ENCODE measurements at places on chromosomes 12 and 14.

DNA sequence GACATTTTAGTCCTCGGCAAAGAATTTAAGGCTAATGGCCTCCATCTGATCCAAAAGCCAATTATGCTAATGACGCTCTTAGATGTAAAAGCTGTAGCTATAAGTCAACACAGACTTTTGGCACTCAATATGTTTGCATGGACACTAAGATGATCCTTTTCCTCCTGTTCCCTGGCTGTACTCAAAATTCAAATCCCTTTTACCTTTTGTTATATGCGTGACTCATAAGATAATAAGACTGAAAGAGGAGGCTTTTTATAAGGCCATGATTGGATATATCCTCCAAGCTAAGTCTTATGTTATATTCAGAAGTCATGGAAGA lies 89.8 kb downstream of the PDZRN4 start:
- no peak for DNase-seq

DNA sequence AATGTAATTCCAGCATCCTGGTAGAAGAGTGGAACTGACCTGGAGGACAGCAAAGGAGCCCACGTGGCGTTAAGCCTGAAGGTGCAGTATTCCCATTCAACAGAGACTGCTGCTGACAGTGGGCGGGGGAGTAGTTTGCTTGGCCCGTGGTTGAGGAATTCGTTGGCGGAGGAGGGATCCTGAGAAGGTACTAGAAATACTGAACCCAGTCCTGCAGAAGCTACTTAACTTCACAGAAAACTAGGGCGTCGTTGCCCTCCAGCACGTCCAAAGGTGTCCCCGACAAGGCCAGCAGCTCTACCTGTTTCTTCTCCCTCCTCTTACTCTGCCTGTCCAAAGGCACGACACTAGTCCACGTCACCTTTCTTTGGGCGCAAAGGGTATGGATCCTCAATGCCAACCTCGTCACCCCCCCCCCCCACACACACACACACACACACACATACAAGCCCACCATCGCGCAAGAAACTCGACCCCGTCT lies 303 bp downstream of the PUS7L start:
- DNase-seq = peak; percentile 61

DNA sequence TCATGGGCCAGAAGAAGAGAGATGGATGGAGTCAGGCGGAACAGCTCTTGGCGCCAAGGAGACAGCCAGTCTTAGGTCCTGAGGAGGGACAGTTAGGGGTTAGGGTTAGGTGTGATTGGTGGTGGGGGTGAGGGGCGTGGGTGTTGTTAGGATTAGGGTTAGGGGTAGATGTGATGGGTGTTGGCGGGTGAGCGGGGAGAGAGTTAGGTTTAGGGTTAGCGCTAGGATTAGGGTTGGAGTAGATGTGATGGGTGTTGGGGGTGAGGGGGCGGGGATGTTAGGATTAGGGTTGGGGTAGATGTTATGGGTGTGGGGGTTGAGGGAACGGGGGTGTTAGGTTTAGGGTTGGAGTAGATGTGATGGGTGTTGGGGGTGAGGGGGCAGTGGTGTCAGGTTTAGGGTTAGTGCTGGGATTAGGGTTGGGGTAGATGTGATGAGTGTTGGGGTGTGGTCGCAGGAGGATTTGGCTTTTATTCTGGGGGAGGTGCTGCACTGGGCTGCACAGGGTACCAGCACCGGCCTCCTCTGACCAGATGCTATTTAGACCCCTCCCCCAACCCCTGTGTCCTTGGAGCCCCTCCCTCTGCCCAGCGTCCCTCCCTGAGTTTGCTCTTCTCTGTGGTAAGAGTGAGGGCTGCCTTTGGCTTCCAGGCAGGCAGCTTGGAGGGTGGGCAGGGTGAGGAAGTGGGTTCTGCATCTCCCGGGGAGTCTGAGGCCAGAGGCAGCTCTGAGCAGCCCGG lies 35.6 kb upstream of the FBRSL1 start:
- DNase-seq = no peak

- no peak for DNase-seq
Measured at GRCh38 chr12:117282490-117282889, 78.9 kb downstream of the NOS1 start.

DNA sequence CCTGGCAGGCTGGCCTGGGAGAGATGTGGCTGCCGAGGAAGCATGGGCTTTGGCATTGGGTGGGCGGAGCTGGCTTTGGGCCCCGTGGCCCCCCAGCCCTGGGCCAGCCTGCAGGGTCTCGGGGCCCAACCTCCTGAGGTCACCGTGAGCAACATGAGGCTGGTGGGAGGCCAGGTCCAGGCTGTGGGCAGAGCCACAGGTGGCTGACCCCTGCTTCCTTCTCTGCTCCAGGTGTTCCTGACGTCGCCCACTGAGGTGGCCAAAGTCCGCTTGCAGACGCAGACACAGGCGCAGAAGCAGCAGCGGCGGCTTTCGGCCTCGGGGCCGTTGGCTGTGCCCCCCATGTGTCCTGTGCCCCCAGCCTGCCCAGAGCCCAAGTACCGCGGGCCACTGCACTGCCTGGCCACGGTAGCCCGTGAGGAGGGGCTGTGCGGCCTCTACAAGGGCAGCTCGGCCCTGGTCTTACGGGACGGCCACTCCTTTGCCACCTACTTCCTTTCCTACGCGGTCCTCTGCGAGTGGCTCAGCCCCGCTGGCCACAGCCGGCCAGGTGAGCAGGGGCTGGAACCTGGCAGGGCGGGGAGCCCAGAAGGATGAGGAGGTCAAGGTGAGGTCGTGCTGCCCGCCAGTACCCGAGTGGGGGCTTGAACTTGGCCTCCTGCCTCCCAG lies 5.5 kb downstream of the SLC25A47 start:
- no peak for DNase-seq

DNA sequence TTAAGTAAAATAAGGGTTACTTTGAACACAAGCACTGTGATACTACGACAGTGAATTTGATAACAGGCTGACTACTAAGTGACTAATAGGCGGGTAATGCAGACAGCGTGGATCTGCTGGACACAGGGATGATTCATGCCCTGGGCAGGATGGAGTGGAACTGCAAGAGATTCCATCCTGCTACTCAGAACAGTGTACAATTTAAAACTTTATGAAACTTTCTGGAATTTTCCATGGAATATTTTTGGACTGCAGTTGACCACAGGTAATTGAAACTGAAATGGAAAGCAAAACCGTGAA lies 46.0 kb downstream of the YEATS4 start:
- DNase-seq = no peak

GRCh38 chr12:24933694-24934407 lies 15.1 kb downstream of the BCAT1 start:
- DNase-seq = no peak
